CD4-positive, alpha-beta T cell treated with Interleukin-21 for 1 hour (primary cell): ENCODE measurements at places on chromosomes 7 and 10.
A peak's percentile ranks its signal among the peaks of the same experiment; 100 is the strongest.

DNA sequence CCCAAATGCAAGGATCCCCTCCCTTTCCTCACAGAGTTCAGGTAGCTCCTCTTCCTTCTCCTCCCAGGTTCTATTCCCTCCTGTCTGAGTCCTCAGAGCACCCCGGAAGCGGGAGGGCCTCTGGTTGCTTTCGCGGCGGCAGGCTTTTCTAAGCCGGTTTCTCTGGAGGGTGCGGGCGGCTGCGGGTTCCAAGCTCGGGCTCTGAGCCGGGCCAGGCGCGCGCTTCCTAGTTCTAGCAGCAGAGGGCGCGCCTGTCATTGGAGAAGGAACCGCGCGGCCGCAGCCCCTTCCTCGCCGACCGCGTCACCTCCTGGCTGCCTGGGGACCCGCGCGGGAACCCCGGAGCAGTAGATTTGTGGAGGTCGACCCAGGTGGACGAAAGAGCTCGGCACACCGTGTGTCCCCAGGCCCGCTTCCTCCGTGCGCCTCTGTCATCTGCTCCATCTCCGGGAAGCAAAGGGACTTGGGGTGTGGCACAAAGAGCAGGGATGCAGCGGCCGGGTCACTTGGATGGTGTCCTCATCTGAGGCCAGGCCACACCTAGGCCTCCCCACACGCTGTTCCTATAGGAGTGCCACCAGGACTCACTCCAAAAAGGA lies 389.0 kb upstream of the PODXL start:
- no peak for DNase-seq

DNA sequence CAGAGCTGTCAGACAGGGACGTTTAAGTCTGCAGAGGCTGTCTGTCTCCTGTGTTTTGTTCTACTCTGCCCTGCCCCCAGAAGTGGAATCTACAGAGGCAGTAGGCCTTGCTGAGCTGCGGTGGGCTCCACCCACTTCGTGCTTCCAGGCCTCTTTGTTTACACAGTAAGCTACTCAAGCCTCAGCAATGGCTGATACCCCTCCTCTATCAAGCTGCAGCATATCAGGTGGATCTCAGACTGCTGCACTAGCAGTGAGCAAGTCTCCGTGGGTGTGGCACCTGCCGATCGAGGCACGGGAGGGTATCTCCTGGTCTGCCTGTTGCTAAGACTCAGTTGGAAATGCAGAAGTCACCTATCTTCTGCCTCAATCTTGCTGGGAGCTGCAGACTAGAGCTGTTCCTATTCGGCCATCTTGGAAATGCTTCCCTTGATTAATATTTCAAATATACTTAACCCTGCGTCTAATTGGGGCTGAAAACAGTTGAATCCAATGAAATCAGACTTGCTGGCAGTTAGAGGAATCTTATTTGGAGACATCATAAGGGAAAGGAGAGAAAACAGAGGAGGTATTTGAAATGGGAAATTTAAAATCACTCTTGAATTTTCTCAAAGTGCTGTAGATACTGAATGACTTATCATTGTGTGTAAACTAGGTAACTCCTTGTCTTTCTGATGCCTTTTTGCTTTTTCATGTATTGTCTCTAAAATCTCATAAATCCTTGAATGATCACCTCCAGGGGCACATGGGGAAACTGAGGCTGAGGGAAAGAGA lies 13.8 kb upstream of the CYP3A5 start:
- no peak for DNase-seq

GRCh38 chr7:87140271-87140748 lies 11.9 kb upstream of the DMTF1 start:
- no peak for DNase-seq

- DNase-seq: no peak
Measured at GRCh38 chr7:74022507-74022906, 5.5 kb upstream of the ELN start.

GRCh38 chr7:106766551-106766950 lies 98.5 kb upstream of the PIK3CG start:
- DNase-seq: no peak

DNA sequence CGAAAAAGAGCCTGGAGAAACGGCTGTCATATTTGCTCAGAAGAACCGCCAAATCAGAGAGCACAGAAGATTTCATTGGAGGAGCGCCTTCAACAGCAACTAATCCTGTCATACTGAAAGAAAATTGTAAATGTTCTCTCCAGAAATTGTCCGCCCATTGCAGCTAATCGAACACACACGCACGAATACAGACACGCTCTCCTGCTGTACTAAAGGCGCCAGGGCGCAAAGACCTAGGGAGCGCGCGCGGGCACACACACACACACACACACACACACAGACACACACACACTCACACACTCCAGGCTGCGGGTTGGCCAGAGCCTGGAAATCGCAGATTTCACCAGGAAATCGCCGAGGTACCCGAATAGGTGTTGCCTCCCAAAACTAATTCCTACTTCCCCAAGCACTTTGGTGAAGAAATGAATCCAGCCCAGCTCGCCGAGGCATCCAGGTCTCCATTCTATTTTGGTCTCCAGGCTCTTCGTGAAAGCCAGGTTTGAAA lies at the start of gene CHRM2:
CHRM2 (plus strand) TSS at position 157 of the 505 bp plus-strand sequence. CDS start 146,214 bp downstream, outside the sequence.
- DNase-seq: no peak

- DNase-seq: no peak
Measured at GRCh38 chr7:98276241-98276761, 5.2 kb upstream of the BRI3 start.

- DNase-seq: no peak
Measured at GRCh38 chr7:78677391-78677790, 776.1 kb downstream of the MAGI2 start.

DNA sequence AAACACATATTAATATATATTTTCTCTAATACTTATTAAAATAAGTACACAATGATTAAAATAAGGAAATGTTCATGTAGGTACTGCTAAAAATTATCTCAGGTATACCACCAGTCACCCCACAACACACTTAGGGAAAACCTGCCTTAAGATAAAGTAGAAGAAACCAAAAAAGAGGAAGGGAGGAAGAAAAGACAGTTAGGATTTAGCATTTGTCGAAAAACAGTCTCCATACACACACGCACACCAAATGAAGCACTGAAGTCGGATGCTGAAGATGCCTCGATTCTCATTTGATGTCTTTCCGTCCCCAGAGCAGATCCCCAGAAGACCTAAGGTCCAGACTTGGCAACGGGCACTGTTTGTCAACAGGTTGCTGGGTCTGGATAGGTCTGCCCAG lies 30.0 kb upstream of the ARID5B start:
- no peak for DNase-seq

GRCh38 chr10:130498042-130498441 lies 361.9 kb downstream of the GLRX3 start:
- no peak for DNase-seq

- no peak for DNase-seq
Measured at GRCh38 chr10:51244748-51245490, 170.6 kb downstream of the PRKG1 start.

DNA sequence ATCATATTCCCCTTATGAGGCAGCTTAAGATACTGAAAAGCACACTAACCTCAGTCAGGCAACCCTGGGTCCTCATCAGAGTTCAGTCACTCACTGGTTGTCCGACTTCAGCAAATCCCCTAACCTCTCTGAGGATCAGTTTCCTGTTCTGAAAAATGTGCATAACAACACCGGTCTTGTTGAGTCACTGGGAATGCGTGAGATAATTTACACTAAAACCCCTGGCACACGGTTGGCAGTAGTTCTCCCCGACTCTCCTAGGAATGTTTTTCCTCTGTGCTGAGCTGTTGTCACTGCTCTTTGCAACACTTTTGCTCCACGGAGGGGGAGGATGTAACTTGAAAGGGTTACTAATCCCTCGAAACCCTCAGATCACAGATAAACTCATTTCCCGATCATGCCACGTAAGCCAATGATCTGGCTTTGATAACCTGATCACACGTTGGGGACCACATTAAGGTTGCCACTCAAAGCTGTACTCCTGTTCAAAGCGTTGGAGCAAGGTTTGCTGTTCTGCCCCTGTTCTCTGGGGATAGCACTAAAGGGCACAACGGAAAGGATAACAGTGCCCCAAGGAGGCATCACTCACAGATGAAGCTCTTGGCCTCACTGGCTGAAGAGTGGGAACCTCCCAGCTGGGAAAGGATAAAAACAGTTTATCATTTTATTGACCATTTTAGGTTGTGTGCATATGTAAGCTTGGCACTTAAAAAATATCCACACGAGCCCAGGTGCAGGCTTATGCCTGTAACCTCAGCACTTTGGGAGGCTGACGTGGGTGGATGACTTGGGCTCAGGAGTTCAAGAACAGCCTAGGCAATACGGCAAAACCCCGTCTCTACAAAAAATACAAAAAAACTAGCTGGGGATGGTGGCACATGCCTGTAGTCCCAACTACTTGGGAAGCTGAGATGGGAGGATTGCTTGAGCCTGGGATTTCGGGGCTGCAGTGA lies 5.0 kb upstream of the RBM17 start:
- DNase-seq: peak; percentile 68

- DNase-seq: no peak
Measured at GRCh38 chr7:41832941-41833340, 130.1 kb upstream of the INHBA start.

DNA sequence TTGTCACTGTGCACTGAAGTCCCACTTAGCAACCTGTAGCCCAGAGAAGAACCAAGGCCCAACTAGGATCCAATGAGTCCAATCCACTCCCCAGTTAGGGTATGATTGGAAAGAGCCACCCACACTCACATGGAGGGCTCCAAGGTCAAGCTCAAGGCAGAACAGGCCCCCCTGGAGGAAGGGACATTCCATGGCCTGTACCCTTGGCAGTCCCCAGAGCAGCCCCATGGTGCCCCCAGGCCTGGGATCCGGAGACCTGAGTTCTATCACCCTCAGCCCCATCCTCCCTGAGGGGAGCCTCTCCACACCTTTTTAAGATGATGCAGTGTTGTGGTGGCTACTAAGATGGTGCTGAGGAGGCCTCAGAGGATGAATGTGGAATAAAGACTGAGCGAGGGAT lies 231.4 kb downstream of the GRID1 start:
- DNase-seq: no peak

DNA sequence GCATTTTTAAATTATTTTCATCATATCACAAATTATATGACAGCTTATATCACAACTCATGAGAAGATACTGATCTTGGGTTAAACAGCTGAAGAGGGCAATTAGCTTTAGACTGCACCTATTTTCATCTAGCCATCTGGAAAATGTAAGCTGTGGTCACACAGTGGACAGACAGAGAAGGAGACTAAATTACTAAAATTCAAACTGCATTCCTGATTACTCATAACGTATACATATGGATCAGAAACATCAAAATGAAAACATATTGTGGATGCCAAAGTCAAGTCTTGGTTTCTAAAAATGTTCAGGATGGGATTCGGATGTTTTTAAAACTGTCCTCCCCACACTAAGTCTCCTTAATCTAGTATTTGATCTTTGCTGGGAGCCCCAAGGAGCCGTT lies 6.6 kb downstream of the BBIP1 start:
- no peak for DNase-seq

DNA sequence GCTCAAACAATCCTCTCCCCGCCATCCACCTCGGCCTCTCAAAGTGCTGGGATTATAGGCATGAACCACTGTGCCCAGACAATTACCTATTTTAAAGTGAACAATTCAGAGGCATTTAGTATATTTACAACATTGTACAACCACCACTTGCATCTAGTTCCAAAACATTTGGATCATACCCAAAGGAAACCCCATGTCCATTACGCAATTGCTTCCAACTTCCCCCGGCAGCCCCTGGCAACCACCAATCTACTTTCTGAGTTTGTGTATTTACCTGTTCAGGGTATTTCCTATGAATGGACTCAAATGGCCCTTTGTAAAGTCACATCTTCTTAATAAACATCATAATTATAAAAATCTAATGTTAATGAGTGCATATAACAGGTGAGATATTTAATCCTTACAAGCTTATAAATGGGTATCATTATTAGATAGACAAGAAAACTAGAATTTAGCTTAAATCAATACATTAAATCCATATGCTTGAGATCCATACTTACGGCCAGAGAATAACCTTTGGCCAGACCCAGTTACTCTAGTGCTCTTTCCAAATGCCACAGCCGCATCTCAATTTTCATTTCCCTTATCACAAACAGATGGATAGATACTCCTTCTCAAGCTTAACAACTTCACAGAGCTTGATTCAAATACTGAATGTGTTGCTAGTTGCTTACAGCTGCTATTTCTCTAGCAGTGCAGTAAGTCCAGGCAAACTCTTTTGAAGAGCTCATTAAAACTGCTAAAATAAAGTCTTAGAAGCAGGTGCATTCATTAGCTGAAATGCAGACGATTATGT lies 133.4 kb upstream of the MKLN1 start:
- no peak for DNase-seq

- peak; percentile 6 for DNase-seq
Measured at GRCh38 chr7:128053023-128053422, 21.8 kb upstream of the LRRC4 start.
